Natural killer cell treated with Interleukin-12 subunit alpha and Interleukin-12 subunit beta and Interleukin-15 and Interleukin-18, amount 100 ng/mL, for 72 hours (primary cell): ENCODE measurements at places on chromosomes 1 and 21. TPM values are rescaled to one million over a fixed set of nuclear protein-coding genes. Genes with fewer than 3 reads are reported as not detected.
A peak's percentile ranks its signal among the peaks of the same experiment; 100 is the strongest.

DNA sequence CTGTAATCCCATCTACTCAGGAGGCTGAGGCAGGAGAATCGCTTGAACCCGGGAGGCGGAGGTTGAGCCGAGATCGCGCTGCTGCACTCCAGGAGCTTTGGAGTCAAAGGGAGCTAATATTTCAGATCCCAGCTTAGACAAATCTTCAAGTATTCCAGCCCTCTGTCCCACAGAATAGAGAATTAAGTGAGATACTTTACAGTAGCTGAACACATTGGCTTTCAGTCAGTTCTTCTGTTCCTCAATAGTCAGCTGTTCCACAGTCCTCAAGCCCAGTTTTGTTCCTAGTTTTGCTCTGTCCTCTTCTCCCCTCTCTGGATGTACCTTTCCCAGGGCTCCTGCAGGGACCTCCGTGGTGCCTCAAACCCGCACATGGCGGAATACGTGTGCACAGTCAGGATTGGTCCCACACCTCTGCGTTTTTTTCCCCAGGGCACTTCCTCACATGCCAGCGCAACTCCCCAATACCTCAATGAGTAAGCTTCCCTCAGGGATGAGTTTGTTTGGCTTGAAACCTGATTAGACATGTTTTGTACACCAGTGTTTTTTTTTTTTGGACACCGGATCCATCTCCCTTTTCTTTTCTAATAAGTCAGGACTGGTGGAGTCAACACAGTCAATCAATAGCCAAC, 1.2 kb downstream of the MFN2 start:
- peaks cover 32% of the 10 kb centered on the region for H3K4me1 ChIP-seq
- no peaks in the 10 kb centered on the region for H3K27me3 ChIP-seq
- peaks cover 14% of the 10 kb centered on the region for H3K36me3 ChIP-seq
- H3K27ac ChIP-seq, result peak overlapping the region; percentile 72
- H3K4me3 ChIP-seq, result peak overlapping the region; percentile 99

GRCh38 chr21:16912075-16912474, 600.8 kb upstream of the CXADR start:
- no peak overlapping the region for H3K4me3 ChIP-seq
- H3K27me3 ChIP-seq, result no peaks in the 10 kb centered on the region
- no peak overlapping the region for H3K27ac ChIP-seq
- DNase-seq, result no peak

The BATF3 gene
- total RNA-seq, result 46.6 TPM

DNA sequence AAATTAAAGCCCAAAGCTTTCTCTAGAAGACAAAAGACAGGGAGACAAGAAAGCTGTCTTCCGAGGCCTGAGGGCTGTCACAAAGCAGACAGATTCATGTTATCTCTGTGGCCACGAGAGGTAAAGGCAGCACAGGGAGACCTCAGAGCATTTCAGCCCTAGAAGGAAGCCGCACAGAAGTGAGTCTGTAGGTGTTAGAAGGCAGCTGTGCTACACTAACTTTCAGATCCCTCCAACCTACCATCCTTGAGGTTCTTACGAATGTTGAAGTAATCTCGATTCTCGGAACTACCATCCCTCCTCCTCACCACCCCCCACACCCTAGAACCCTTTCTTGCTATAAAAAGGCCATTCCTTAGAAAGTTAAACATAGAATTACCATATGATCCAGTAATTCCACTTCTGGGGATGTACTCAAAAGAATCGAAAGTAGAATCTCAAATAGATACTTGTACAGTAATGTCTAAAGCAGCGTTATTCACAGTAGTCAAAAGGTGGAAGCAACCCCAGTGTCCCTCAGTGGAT, 21.5 kb upstream of the LYST start:
- DNase-seq, result peak; percentile 69
- peak overlapping the region; percentile 76 for H3K4me3 ChIP-seq
- peaks cover 61% of the 10 kb centered on the region for H3K4me1 ChIP-seq
- no peaks in the 10 kb centered on the region for H3K27me3 ChIP-seq
- no peaks in the 10 kb centered on the region for H3K36me3 ChIP-seq
- H3K27ac ChIP-seq, result peak overlapping the region; percentile 91

- peaks cover 64% of the 10 kb centered on the region for H3K4me1 ChIP-seq
- H3K4me3 ChIP-seq, result no peak overlapping the region
- H3K36me3 ChIP-seq, result peaks cover 5% of the 10 kb centered on the region
Observed at GRCh38 chr1:117389284-117389683, 22.0 kb downstream of the MAN1A2 start.

DNA sequence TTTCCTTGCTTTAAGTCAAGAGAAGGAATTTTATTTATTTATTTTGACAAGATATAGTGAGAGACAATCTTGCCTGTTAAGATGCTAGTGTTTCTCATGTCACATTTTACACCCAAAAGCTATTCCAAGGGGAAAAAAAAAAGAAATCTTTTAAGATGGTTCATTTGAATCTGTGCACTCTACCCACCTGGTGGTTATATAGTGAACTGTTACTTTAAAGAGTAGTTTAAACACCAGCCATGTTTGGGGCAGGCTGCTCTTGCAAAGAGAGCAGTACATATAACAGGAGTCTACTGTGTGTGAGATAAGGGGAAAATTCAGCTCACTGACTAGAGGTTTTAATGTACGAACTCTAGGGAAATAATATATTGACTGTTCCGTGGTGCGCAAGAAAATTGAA, 3.3 kb upstream of the ELAVL4 start:
- peaks cover 4% of the 10 kb centered on the region for H3K4me1 ChIP-seq
- no peak for DNase-seq
- H3K36me3 ChIP-seq, result no peaks in the 10 kb centered on the region
- peaks cover 24% of the 10 kb centered on the region for H3K27me3 ChIP-seq
- H3K27ac ChIP-seq, result no peak overlapping the region

GRCh38 chr1:2544875-2545640, 11.1 kb upstream of the TNFRSF14 start:
- no peaks in the 10 kb centered on the region for H3K36me3 ChIP-seq
- H3K27me3 ChIP-seq, result no peaks in the 10 kb centered on the region
- no peak for DNase-seq
- no peak overlapping the region for H3K27ac ChIP-seq
- no peaks in the 10 kb centered on the region for H3K4me1 ChIP-seq
- no peak overlapping the region for H3K4me3 ChIP-seq

DNA sequence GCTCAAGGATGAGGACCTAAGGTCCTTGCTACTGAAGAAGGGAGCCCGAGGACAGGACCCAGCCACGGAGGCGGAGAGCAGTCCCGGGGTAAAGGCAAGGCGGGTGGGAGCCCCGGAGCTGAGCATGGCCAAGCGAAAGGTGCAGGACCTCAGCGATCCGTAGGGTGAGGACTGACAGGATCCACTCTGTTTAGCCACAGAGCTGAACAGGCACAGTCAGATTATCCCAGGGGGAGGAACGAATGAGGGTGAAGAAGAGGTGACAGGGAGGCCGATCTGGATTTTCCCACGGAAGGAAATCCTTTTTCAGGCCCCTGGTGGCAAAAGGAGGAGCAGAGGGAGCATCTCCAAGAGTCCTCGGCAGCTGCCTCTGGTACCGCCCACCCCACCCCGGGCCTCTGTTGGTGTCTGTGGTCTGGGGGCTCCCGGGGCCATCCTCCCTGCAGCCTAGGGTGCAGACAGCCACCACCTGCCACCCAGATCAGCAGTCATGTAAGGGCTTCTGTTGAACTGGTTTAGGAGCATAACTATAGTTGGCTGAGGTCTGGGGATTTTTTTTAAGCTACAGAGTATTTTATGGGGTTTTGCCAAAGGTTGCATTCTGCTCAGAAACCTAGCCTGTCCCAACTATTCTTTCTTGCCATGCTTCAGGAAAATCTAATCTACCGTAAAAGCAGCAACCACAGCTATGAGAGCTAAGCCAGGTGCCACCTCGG, 32.3 kb upstream of the LBR start:
- peak; percentile 32 for DNase-seq
- H3K4me1 ChIP-seq, result peaks cover 62% of the 10 kb centered on the region
- no peaks in the 10 kb centered on the region for H3K36me3 ChIP-seq

The SLAMF6 gene
- total RNA-seq, result 17.7 TPM

The C1orf116 gene
- not detected for total RNA-seq

GRCh38 chr1:155940482-155940992, 901 bp upstream of the RXFP4 start:
- peak overlapping the region; percentile 42 for H3K4me3 ChIP-seq
- H3K36me3 ChIP-seq, result no peaks in the 10 kb centered on the region
- no peaks in the 10 kb centered on the region for H3K27me3 ChIP-seq
- H3K27ac ChIP-seq, result peak overlapping the region; percentile 74

DNA sequence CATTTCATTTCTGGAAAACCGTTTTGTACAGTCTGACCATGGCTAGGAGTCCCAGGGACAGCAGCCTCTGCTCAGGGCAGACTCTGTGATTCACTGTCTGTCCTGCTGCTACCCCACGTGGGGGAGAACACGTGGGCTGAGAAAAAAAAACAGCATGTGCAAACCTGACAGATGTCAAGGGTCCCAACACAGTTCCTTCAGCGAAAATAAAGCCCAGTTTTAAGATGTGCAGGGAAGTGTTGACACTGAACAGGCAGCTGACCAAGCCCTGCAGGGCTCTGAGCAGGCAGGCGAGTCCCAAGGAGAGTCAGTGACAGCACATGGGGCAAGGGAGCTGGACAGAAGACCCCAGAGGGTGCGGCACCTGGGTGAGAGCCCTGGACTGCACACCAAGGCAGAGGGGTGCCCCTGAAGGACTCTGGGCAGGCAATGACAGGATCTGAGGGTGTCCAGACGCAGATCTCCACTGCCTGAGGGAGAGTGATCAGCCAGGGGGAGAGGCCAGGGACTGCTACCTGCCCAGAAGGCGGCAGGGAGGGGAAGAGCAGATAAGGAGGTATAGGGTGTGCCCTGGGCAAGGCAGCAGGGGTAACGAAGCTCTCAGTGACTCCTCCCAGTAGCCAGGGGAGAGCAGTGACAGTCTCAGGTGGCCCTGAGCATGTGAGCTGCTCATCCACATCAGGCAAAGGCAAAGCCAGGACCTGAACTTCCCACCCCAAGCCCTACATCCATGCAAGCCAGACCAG, 5.1 kb upstream of the SPATC1L start:
- no peaks in the 10 kb centered on the region for H3K27me3 ChIP-seq
- no peaks in the 10 kb centered on the region for H3K36me3 ChIP-seq
- no peak for DNase-seq
- no peak overlapping the region for H3K27ac ChIP-seq
- H3K4me1 ChIP-seq, result no peaks in the 10 kb centered on the region

The ABCB10 gene
- total RNA-seq, result 25.7 TPM

DNA sequence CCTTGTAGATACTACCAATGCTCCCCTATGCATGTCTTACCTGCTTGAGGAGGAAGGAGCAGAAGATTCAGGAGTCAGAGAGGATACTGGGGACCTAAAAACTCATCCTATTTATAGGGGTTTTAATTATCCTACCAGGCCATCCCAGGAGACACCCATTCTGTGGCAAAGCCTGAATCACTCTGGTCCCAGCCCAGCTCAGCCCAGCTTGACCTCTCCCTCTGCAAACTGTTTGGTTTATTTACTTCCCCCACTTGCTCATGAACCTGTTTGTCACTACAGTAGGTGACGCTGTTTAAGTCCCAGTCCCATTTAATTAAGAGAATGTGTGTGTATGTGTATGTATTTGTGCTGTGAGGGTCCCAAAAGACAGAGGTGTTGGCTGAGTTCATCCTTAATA, at the start of gene RPTN:
Gene RPTN (minus strand): TSS at position 85 of the 400 bp plus-strand sequence. CDS start 1,339 bp downstream, outside the sequence.
- no peak within 1 kb of the TSS for H3K4me3 ChIP-seq
- peaks cover 5% of the 10 kb centered on the region for H3K27me3 ChIP-seq
- H3K36me3 ChIP-seq, result no peaks in the 10 kb centered on the region
- no peak for DNase-seq
- no peaks in the 10 kb centered on the region for H3K4me1 ChIP-seq

The SPATA46 gene
- total RNA-seq, result not detected

DNA sequence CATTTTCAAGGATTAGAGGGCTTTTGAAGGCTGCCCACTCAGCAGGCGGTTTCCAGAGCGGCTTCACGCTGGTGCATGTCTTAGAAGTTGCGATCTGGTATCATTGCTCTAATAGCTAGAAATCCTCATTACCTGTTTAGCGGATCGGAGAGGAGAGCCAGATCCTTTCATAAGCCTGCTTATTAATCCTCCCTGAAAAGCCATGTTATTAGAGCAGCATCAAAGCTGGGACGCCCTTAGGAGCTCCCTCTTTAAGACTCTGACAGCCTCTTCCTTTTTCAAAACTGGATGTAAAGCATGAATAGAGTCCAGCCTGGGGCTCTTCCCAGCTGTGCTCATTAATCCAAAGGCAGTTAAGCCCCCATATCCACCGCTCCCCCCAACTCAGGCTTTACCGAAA, 13.9 kb upstream of the CTSE start:
- peaks cover 25% of the 10 kb centered on the region for H3K27me3 ChIP-seq
- no peaks in the 10 kb centered on the region for H3K36me3 ChIP-seq
- no peak overlapping the region for H3K27ac ChIP-seq
- no peak for DNase-seq
- H3K4me3 ChIP-seq, result no peak overlapping the region
- peaks cover 6% of the 10 kb centered on the region for H3K4me1 ChIP-seq

GRCh38 chr1:35605071-35605866, 32.2 kb downstream of the TFAP2E start:
- H3K27me3 ChIP-seq, result no peaks in the 10 kb centered on the region
- H3K4me1 ChIP-seq, result peaks cover 14% of the 10 kb centered on the region
- H3K4me3 ChIP-seq, result no peak overlapping the region
- DNase-seq, result no peak
- H3K36me3 ChIP-seq, result peaks cover 33% of the 10 kb centered on the region

DNA sequence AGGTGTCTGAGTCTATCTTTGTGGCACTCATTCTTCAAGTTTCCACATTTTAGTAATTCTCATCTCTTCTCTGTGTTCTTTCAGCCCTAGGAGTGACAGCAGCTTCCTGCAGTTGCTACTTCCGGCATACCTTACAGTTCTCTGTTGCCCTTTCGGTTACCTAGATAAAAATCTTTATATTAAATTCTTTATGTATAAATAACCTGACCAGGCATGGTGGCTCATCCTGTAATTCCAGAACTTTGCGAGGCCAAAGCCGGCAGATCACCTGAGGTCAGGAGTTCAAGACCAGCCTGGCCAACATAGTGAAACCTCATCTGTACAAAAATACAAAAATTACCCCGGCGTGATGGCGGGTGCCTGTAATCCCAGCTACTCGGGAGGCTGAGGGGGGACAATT, 62.9 kb downstream of the CDKN2C start:
- no peak overlapping the region for H3K27ac ChIP-seq
- H3K27me3 ChIP-seq, result peaks cover under 1% of the 10 kb centered on the region
- DNase-seq, result no peak
- no peaks in the 10 kb centered on the region for H3K36me3 ChIP-seq
- H3K4me1 ChIP-seq, result no peaks in the 10 kb centered on the region

The CCDC181 gene
- total RNA-seq, result 0.14 TPM

DNA sequence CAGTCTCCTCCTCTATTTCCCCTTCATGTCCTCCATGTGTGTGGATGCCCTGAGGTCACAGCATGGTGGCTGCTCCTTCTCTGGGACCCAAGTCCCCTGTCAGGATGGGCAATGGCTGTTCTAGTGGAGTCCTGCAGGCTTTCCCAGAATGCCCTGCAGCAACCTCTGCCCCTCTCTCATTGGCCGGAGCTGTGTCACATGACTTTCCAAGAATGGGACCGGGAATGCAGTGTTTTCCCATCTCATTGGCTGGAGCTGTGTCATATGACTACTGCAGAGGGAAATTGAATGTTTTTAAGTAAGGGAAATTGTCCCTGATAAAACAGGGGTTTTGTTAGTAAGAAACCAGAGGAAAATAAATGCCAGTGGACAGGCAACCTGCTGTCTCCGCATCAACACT, 365.9 kb downstream of the PTPRU start:
- no peak overlapping the region for H3K27ac ChIP-seq
- H3K4me1 ChIP-seq, result no peaks in the 10 kb centered on the region
- H3K27me3 ChIP-seq, result peaks cover 11% of the 10 kb centered on the region
- DNase-seq, result no peak

- no peaks in the 10 kb centered on the region for H3K4me1 ChIP-seq
- H3K27me3 ChIP-seq, result no peaks in the 10 kb centered on the region
- no peaks in the 10 kb centered on the region for H3K36me3 ChIP-seq
- DNase-seq, result no peak
- no peak overlapping the region for H3K4me3 ChIP-seq
- no peak overlapping the region for H3K27ac ChIP-seq
Observed at GRCh38 chr1:214923278-214923915, 159.1 kb upstream of the KCNK2 start.

GRCh38 chr1:88892357-88892877, 1.1 kb upstream of the GTF2B start:
- DNase-seq, result no peak
- peak overlapping the region; percentile 95 for H3K4me3 ChIP-seq
- H3K27me3 ChIP-seq, result no peaks in the 10 kb centered on the region
